Activated CD8-positive, alpha-beta memory T cell treated with anti-CD3 and anti-CD28 coated beads, Interleukin-2, amount 50 U/mL, for 4 hours (primary cell): ENCODE measurements at places on chromosomes 12 and 14.

- DNase-seq: no peak
These were observed 841.5 kb upstream of the TMEM132C start for GRCh38 chr12:127425474-127425873.

DNA sequence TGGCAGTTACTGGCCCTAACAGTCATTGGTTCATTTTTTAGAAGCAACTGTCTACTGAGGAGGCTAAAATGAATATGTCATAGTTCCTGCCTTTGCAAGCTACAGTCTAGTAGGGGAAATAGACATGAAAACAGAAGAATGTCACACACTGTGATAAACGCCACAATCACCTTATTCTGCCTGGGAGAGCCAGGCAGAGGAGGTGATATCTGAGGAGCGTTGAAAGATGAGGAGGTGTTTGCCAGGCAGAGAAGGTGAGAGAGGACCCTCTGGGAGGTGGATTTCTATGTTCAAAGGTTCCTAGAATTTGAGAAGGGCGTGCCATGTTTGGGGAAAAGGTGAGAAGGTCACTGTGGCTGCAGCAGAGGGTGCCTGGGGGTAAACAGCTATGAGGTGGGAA is 185.7 kb downstream of the PAX9 start:
- no peak for DNase-seq

GRCh38 chr12:112160611-112161010 is 35.3 kb downstream of the TRAFD1 start:
- no peak for DNase-seq

GRCh38 chr12:2895511-2895910 is 4.8 kb downstream of the TULP3 start:
- no peak for DNase-seq

GRCh38 chr14:85399186-85399585 is 130.8 kb upstream of the FLRT2 start:
- no peak for DNase-seq
